ENCODE measurements at places on chromosomes 13 and 19.

- DNase-seq = peak; percentile 67
Measured at GRCh38 chr19:11480715-11481533, at the start of gene ELAVL3. ELAVL3 (minus strand) TSS chr19:11481046; CDS start chr19:11480608, 438 bp downstream.

- DNase-seq = no peak
Measured at GRCh38 chr19:55426042-55426441, 17.1 kb downstream of the SHISA7 start.

- peak; percentile 89 for DNase-seq
Measured at GRCh38 chr19:7862413-7862951, 11.7 kb downstream of the PRR36 start.

- DNase-seq = no peak
Measured at GRCh38 chr13:99383946-99384345, 76.7 kb upstream of the GPR183 start.

GRCh38 chr13:30443957-30444404 is 21.7 kb downstream of the UBE2L5 start:
- no peak for DNase-seq

DNA sequence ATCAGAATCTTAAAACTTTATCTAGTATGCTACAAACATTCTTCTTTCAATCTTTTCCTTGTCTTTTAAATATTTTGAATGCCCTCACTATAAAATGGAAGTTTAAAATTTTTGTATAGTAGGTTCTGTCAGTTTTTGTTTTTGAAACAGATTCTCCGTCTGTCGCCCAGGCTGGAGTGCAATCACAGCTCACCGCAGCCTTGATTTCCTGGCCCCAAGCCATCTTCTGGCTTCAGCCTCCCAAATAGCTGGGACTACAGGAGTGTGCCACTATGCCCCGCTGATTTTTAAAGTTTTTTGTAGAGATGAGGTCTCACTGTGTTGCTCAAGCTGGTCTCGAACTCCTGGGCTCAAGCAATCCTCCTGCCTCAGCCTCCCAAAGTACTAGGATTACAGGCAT is 20.7 kb downstream of the PHF11 start:
- no peak for DNase-seq

- DNase-seq = no peak
Measured at GRCh38 chr13:112881656-112882554, 87.1 kb upstream of the MCF2L start.

GRCh38 chr19:8233370-8233769 is 24.2 kb downstream of the CERS4 start:
- no peak for DNase-seq

DNA sequence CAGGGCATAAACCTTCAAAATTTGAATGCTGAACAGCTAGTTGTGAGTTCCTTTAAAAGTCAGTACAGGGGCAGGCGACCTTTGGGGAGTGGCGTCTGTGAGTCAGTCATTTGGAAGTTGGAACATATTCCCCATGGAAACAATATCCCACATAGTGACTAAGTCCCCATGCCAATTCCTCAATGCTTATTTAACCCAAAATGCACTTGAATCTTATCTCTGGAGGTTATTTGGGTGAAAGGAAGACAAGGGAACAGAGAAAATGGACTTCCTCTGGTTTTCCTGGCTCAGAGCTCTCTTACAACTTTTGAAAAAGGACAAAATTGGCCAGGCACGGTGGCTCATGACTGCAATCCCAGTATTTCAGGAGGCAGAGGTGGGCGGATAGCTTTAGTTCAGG is 479.2 kb upstream of the NBEA start:
- no peak for DNase-seq

DNA sequence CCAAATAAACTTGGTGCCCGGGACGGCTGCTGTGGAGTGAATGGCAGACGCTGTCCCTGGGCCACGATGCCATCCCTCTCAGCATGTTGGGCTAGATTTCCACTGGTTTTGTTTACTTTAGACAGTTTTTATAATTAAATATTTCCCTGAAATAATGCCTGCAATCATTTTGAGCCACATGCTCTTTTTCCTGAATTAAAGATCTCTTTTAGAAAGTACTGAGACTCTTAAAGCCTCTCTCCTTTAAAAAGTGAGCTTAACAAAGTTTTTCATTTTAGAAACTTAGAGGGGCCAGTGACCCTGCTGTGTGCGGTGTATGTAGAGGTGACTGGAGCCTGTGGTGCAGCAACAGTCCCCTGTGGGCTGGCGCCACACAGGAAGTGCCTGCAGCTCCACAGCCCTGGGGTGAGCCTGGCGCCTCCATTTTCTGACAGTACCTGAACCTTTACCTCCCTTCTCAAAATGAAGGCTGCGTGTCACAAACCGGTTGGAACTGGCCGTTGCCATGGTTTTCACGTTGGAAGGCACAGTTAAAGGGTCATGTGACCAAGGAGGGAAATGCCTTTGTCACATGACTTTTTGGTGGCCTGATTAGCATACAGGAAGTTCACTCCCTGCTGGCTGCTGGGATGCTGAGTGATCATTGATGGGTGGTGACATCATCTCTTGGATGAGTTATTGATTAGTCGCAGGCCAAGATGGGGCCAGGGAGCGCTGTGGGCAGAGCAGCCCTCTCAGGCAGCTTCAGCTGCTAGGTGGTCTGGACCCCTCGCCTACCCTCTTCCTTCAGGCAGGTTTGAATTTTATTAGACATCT is 26.3 kb downstream of the TSSK6 start:
- DNase-seq = peak; percentile 85

DNA sequence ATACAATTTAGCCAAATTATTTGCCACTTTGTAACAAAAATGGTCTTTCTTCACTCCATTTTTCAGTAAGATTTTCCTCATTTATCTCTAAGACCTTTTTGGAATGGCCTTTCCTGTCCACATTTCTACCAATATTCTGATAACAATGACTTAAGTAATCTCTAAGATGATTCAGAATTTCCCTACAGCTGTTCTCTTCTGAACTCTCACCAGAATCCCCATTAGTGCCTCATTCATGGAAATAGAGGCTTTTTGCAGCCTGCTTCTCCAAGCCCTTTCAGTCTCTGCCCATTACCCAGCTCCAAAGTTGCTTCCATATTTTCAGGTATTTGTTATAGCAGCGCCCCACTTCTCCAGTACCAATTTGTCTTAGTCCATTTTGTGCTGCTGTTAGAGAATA is 867.0 kb downstream of the GPC5 start:
- no peak for DNase-seq

- peak; percentile 68 for DNase-seq
Measured at GRCh38 chr19:4909156-4909896, at the start of gene UHRF1. UHRF1 (plus strand) TSS chr19:4909501; CDS start chr19:4910886, 1,385 bp downstream.

DNA sequence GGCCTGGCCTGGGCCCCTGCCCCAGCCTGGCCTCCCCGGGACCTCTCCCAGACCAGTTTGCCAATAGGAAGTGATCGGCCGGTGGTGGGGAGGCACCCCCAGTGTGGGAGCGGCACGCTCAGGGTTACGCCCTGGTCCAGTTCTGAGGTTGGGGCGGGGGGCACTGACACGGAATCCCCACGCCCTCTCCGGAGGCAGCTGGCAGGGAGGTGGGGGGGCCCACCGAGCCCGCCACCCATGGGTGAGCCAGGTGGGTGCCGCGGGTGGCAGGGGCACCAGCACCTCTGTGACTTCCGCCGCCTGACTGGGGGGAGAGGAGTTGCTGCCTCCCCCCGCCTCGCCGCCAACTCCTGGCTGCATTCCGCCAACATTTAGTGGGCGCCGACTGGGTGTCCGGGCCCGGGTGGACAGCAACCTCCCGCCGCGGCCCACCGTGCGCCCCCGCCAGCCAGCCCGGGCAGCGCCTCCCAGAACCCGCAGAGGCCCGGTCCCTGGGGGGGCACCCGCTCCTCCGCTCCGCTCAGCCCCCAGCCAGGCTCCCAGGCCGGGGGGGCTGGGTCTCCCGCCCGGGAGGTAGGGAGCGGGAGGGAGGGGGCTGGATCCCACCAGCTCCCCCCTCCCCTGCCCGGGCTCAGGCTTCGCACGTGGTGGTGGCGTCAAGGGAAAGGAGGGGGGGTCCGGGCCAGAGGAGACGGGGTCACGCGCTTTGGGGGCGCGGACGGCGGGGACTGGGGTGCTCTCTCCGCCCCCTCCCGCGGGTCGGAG is 2.0 kb downstream of the ZBTB7A start:
- DNase-seq = peak; percentile 51

GRCh38 chr19:608155-609003 is 18.7 kb downstream of the HCN2 start:
- no peak for DNase-seq

DNA sequence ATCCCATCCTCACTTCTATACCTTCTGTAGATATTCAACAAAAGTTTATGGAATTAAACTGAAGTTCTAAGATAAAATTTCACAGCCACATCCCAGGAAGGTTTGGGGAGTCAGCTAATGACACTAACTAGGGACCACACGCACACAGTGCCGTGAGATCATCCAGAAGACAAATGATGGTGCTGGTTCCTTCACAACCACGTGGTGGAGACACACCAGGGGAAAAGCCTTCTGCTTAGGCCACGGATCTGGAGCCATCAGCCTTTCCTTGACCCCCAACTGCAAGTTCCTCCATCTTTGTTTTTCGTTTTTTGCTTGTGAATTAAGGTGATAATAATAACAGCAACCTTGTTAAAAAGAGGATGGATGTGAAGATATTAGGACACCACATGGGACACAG is 241.6 kb upstream of the MAB21L1 start:
- no peak for DNase-seq

DNA sequence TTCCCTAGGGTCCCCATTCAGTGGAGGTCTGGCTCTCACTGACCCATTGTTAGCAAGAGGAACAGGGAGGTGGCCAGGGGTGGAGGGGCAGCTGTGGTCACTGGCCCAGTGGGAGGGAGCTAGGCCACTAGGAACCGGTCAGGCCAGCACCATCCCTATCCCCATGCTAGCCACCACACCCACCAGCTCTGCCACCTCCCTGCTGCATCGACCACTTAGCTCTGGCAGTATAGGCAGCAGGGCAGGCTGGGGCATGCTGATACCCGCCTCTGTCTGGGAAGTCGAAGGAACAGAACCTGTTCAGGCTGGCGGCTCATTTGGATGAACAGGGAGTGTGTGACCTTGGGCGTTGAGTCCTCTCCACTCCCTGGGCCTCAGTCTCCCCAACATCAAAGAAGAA is 4.7 kb downstream of the PPP1R13L start:
- no peak for DNase-seq

DNA sequence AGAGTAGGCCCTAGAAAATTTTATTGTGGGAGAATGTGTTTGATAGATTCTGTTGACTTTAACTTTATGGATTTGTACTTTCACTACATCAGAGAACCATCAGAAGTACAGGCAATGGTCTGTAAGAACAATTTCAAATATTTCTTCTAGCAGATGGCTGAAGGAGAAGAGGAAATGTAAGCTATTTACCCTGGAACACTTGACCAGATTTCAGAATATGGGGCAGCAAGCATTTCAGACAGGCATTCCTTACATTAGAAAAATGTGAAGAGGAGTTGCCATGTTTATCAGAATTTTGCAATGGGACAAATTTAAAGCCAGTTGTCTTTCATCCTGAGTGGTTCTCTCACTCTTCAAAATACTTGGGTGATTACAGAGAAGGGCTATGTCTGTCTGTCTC is 7.5 kb downstream of the FRY start:
- DNase-seq = no peak

GRCh38 chr19:53867225-53868090 is at the start of gene MYADM:
MYADM (plus strand) TSS chr19:53867883; CDS start chr19:53873530, 5,647 bp downstream.
- DNase-seq = peak; percentile 36

DNA sequence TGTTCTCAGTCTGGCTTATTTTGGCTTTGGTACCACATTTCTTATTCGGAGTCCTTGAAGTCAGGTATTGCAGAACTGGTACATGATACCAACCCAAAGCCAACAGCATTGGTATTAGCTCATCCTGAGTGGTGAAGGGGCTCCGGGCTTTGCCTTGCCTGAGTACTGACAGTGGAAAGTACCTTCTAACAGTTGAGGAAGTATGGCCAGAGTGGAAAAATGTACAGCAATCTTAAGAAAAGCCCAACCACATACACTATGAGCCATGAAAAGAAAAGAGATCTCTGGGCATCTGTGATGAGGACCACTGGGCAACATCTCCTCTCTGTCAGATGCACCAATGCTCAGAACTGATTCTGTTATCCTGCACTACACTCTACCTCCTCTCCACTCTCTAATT is 8.3 kb downstream of the LCP1 start:
- no peak for DNase-seq

- no peak for DNase-seq
Measured at GRCh38 chr13:46202966-46203365, 8.8 kb upstream of the LRRC63 start.

GRCh38 chr19:928471-929202 is 2.8 kb downstream of the ARID3A start:
- DNase-seq = no peak

- DNase-seq = peak; percentile 59
Measured at GRCh38 chr19:19606021-19606420, 12.5 kb downstream of the PBX4 start.

DNA sequence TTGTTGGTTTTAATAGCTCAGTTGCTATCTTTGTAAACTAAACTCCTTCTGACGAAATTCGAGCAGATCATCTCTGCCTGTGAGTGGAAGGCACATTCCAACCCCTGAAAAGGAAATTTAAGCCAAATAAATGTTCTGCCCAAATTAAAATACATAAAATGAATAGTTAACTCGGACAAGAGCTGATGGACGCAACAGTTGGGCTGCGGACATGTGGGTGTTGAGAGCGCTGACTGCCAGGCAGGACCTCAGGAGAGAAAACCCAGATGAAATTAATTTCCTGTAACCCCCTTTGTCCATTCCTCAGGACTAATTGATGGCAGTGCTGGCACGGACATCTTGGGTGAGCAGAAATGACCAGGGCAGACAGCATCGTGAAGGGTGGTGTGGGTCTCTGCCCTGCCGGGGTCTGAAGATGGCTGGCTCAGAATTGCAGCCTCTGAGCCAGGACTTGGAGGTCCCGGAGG is 86.5 kb downstream of the TSHZ3 start:
- DNase-seq = no peak

GRCh38 chr13:32142956-32143375 is 111.4 kb downstream of the FRY start:
- no peak for DNase-seq

GRCh38 chr19:574658-575526 is 2.5 kb downstream of the BSG start:
- DNase-seq = no peak

- DNase-seq = no peak
Measured at GRCh38 chr19:55085923-55086715, 10.4 kb downstream of the EPS8L1 start.

DNA sequence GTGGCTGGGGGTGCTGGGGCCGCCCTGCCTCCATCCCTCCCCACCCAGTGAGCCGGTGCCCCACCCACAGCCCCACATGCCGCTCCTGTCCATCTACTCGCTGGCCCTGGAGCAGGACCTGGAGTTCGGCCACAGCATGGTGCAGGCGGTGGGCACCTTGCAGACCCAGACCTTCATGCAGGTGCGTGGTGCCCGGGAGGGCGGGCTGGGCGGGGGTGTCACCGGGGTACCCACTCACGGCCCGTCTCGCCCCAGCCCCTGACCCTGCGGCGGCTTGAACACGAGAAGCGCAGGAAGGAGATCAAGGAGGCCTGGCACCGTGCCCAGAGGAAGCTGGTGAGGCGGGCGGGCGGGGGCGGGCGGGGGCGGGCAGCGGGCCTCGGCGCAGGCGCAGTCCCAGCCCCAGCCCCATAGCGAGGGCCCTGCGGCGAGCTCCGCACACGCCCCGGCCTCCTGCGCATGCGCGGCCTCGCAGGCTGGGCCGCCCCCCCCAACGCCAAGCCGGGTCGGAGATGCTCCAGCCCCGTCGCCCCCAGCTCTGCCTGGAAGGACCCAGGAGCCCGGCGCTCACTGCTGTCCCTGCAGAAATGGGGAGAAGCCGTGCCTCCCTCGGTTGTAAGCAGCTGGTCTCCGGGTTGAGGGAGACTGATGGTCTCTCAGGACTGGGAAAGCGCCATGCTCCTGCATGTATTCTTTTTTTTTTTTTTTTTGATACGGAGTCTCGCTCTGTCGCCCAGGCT is 7.7 kb downstream of the ARHGAP45 start:
- peak; percentile 93 for DNase-seq

Data from DMS53 (cell line).